ENCODE measurements at places on chromosomes 2 and 18.

- DNase-seq = no peak
Measured at GRCh38 chr18:13520306-13520705, 206.1 kb downstream of the FAM210A start.

DNA sequence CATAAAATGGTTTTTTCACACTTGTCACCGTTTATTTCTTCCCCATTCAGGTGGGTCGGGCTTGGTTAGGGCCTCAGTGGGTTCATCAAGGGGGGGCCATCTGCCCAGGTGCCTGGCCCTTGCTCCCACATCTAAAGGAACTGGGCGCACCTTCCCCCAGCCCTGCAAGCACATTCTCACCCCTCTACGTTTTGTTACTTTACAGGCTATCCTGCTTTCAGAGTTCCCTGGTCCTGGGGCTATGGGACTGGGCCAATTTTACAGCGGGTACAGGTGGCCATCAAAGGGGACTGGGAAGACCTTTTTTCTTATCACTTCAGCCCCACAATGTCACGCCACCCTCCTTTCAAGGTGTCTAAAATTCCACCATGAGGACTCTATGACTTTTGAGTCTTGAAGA, 71.8 kb upstream of the HAAO start:
- DNase-seq = no peak

GRCh38 chr2:208025814-208026184, 472 bp upstream of the PLEKHM3 start:
- peak; percentile 27 for DNase-seq

DNA sequence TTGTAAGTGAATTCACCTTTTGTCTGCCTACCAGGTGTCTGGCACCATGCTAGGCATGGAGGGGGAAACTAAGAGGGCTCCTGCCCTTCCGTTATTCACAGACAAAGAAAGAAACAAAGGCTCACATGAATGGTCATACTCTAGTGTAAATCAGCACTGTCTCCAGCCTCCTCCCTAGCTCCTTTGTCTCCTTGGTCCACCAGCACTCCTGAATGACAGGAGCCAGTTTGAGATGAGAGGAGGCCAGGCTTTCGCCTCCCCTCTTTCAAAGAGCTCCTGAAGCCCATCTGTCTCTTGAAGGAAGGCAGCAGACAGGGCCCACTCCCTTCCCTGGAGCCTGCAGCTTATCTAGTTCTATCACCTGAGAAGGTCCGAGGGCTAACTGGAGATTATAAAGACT, 18.7 kb downstream of the SATB2 start:
- DNase-seq = no peak

GRCh38 chr2:234345921-234346320, 151.0 kb downstream of the ARL4C start:
- DNase-seq = no peak

GRCh38 chr2:3034856-3035255, 342.8 kb downstream of the EIPR1 start:
- DNase-seq = no peak

DNA sequence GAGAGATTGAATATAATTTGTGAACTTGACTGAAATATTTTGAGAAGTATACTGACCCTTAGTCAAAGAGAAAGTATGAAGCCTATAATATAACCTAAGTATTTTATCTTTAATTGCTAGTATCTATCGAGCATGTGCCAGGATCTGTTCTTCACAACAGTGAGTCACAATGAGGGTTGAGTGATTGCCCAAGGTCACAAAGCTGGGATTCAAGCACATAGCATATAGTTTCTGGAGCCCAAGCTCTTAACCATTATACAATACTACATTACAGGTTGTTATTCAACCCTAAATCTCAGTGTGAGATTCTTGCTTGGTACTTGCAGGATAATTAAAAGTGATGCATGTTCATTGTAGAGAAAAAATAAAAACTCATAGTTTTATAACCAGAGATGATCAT, 97.2 kb downstream of the RAB3GAP1 start:
- DNase-seq = no peak

GRCh38 chr18:31738460-31739407, 21.9 kb downstream of the SLC25A52 start:
- DNase-seq = no peak

DNA sequence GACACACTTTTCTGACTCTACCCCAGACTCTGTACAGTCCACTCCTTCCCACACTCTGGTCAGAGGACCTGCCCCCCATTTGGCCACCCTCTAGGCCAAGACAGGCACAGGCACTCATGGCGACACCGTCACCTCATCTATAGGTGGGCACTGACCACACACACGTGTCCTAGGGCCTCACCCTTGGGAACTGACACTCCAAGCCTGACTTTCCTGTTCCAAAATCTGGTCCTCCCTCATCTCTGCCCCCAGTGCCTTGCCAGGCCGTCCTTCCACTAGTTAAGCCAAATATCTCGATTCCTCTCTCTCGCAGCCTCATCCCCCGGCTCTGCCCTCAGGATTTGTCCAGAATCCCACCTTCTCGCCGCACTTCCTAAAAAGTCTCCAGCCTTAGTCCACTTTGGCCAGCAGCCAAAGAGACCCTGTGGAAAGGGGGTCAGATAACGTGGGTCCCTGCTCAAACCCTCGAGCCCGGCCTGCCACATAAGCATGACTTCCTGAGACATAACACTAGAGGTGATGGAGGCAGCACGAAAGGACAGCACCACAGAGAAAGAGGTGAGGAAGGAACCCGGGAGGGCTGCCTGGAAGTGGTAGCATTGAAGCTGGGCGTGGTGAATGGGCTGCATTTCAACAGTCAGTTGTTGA, 105.8 kb upstream of the OTOS start:
- no peak for DNase-seq

DNA sequence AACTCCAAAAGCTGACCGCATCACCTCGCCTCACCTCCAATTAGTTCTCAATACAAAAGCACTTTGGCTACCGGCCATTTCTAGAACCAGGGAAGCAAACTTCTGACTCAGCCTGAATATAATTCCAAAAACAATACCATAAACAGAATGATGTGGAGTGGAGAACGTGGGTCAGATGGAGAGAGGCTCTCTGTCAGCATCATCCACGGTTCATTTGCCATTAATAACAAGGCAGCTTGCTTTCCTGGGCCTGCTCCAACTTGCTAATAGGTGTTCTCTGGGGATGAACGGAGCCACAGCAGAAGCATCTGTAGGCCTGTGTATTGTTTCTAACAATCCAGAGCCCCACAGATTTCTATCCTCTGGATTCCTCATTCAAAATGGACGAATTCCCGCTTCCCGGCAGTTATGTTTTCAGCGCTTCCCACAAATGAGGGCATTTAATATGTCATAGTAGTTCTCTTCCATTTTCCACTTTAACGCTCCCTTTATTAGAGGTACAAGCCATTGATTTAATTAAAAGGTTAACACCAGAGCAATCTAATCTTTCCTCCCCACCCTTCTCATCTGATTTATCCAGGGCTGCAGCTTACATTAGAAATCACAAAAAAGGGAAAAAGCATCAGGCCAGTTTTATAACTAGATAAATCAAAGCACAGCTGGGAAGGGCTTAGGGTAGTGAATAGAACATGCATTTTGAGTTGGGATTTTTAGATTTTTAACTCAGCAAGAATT, 23.2 kb upstream of the CNTNAP5 start:
- DNase-seq = no peak

DNA sequence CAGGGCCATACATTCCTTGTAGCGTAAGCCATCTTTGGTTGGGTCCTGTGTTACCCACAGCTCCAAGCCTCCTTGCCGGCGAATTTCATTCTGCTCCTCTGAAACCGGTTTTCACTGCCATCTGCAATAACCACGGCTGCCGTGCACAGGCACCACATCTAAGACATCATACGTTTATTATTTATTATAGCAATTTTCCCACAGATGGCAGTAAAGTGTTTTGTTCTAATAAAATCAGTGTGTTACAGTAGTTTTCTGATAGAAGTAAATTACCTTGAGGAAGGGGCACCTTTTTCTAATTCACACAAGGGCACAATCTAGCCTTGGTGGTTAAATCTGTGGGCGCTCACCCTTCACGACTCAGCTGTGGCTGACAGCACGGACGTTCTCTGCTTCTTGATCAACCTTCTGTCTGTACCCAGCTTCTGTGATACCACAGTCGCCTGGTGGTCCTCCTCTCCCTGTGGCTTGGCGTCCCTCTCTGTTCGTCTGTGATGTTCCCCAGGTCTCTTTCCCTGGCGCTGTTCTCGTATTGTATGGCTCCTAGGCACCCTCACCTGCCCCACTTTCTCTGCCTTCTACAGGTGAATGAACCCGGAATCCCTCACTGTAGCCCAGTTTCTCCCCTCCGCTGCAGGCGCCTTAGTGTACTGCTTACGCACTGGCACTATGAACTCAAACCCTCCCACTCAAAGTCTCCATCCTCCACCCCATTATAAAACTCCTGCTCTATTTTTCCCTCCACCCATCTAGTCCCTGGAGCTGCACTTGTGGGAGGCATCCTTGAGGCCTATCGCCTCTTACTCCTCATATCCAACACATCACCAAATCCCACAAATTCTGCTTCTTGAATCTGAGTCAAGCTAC, 236.8 kb downstream of the DYSF start:
- DNase-seq = no peak

DNA sequence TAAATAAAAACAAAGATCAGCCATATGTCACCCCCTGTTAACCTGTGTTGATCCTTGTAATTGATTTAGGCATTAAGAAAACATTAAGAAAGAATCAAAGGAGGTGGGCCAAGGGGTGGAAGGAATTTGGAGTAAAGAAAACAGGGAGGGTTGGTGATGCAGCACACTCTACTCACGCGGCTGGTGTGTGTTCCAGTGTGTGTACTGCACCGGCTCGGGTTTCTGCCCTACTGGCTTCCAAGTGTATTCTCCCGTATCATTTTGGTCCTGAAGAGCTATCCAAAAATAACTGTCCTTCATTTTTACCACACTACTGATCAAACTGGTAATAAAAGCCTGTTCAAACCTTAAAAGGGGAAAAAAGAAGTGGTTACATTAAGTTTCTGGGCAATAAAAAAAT, 56.9 kb downstream of the PLA2R1 start:
- DNase-seq = no peak

DNA sequence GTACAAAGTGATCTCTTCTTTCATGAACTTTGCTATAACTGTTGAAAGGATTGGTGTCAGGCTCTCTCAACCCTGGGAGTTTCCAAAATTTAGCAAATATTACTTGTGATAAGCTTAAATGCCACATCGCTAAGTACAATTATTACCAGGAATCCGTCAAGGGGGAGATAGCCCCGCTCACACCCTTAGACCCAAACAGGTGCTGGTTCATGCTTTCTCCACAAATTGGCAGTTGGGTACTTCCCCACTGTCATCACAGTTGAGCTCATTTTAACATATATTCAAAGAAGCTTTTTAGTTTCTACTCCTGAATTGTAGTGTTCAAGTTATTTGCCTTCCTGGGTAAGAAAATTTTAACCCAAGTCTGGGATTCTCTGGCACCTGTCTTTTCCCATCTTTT, 29.8 kb upstream of the EPB41L5 start:
- no peak for DNase-seq

GRCh38 chr2:202932425-202933138, 20.5 kb downstream of the CARF start:
- DNase-seq = no peak

GRCh38 chr2:239396881-239397681, 3.7 kb downstream of the HDAC4 start:
- no peak for DNase-seq

All from stimulated activated CD4-positive, alpha-beta T cell treated with anti-CD3 and anti-CD28 coated beads, Interleukin-12 subunit alpha, Interleukin-12 subunit beta, amount 100 ng/mL, for 48 hours (primary cell).